Progenitor cell of endocrine pancreas (in vitro differentiated cells): ENCODE measurements at places on chromosomes 1 and 21. TPM values are rescaled to one million over a fixed set of nuclear protein-coding genes. Genes with fewer than 3 reads are reported as not detected.

DNA sequence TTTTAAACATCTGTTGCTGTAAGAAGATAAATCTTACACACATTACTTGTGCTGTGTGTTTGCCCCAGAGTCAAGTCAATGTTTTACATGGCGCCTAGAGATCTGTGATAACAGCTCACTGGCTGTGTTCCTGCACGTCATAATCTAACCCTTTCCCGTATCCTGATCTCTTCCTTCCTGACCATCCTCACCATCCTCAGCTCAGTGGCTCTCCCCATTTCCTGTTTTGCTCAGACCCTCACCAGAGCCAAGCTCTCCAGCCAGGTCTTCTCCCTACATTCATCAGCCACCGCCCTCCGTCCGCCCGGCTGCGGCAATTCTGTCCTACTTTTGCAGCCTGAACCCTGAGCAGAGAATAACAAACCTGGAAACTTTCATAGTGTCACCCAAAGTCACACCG, 824.7 kb downstream of the USP25 start:
- peaks cover 6% of the 10 kb centered on the region for H3K4me1 ChIP-seq
- no peak overlapping the region for H3K4me3 ChIP-seq
- no peaks in the 10 kb centered on the region for H3K27me3 ChIP-seq
- H3K36me3 ChIP-seq, result peaks cover 5% of the 10 kb centered on the region
- no peak overlapping the region for H3K27ac ChIP-seq

- DNase-seq, result no peak
- H3K4me1 ChIP-seq, result peaks cover 14% of the 10 kb centered on the region
- no peaks in the 10 kb centered on the region for H3K27me3 ChIP-seq
- H3K36me3 ChIP-seq, result peaks cover 1% of the 10 kb centered on the region
- H3K27ac ChIP-seq, result no peak overlapping the region
- no peak overlapping the region for H3K4me3 ChIP-seq
Observed at GRCh38 chr1:245488346-245489129, 333.8 kb downstream of the KIF26B start.

The DYRK1A gene
- total RNA-seq, result 83.5 and 90.3 TPM in 2 replicates

GRCh38 chr1:155186794-155187455, 13.3 kb downstream of the TRIM46 start:
- H3K36me3 ChIP-seq, result peaks cover 13% of the 10 kb centered on the region
- DNase-seq, result no peak
- H3K4me3 ChIP-seq, result no peak overlapping the region
- peaks cover 34% of the 10 kb centered on the region for H3K4me1 ChIP-seq
- no peaks in the 10 kb centered on the region for H3K27me3 ChIP-seq

- no peak overlapping the region for H3K27ac ChIP-seq
- peaks cover 21% of the 10 kb centered on the region for H3K4me1 ChIP-seq
- no peak for DNase-seq
- H3K4me3 ChIP-seq, result no peak overlapping the region
- H3K27me3 ChIP-seq, result no peaks in the 10 kb centered on the region
Observed at GRCh38 chr1:164678136-164678700, 119.2 kb downstream of the PBX1 start.

GRCh38 chr1:246748867-246749266, 24.7 kb downstream of the SCCPDH start:
- H3K4me3 ChIP-seq, result no peak overlapping the region
- H3K36me3 ChIP-seq, result peaks cover 30% of the 10 kb centered on the region
- peaks cover 19% of the 10 kb centered on the region for H3K4me1 ChIP-seq

DNA sequence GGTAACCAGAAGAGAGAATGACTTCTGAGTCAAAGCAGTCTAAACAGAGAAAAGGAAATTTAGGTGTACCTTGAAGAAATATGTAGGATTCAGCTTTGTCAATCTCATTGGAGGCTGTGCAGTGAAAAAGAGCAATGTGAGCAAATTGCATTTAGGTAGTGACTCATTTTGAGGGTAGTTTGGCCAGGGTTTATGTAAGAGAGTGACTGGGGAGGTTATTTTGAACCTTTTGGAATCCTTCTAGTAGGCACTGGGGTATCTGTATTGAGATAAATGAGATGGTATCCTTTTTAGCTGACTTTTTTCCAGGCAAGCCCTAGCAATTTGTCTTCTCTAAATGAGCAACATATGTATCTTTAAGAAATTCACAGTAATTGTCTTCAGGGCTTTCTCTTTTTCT, 95.9 kb downstream of the DISP1 start:
- H3K4me3 ChIP-seq, result no peak overlapping the region
- H3K27ac ChIP-seq, result no peak overlapping the region
- no peak for DNase-seq
- peaks cover 14% of the 10 kb centered on the region for H3K4me1 ChIP-seq
- no peaks in the 10 kb centered on the region for H3K36me3 ChIP-seq

DNA sequence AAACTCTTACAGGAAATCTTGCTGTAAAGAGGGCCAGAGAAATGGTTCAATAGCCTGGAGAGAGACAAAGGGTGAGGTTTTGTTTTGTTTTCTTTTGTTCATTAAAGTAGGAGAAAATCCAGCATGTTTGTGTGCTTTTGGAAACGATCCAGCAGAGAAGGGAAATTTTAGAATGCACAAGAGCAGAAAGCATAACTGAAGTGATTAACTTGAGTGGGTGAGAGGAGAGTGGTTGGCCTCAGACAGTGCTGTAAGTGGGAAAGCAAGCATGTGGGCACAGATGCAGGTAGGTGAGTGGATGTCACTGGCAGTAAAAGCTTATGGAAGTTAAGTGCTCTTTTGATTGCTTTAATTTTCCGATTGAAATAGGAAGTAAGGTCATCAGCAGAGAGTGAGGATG, 50.2 kb downstream of the EEIG2 start:
- no peak for DNase-seq
- H3K36me3 ChIP-seq, result peaks cover 3% of the 10 kb centered on the region
- no peaks in the 10 kb centered on the region for H3K4me1 ChIP-seq
- H3K4me3 ChIP-seq, result no peak overlapping the region
